ENCODE measurements at places on chromosomes 13 and 19.

- DNase-seq: no peak
Observed at GRCh38 chr13:98133946-98134345, 8.9 kb upstream of the FARP1 start.

- DNase-seq: no peak
Observed at GRCh38 chr13:98523455-98524102, 53.3 kb downstream of the STK24 start.

DNA sequence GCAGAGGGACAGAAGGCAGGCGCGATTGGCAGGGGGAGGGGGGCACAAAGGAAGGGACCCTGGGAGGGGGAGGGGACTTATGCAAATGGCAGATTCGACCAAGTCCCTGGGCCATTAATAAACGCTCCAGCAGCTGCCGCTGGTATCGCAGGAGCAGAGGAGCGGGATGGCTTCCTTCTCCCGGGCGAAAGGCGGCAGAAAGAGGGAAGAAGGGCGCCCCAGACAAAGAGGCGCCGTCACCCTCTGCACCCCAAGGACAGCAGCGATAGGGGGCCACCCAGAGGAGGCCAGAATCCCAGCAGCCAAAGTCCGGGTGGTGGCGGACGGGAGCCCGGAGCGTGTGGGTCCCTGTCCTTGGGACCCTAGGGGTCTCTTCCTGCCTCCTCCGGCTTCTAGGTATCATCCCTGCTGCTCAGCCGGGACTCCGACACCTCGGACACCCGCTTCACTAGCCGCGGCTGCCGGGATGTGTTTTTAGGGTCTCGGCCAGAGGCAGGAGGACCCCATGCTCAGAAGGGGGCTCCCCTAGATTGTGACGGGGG lies 1.9 kb downstream of the PTPRS start:
- DNase-seq: no peak

- no peak for DNase-seq
Observed at GRCh38 chr19:47321630-47322029, 10.3 kb upstream of the C5AR2 start.

- no peak for DNase-seq
Observed at GRCh38 chr19:28577666-28578065, 635.3 kb downstream of the UQCRFS1 start.

DNA sequence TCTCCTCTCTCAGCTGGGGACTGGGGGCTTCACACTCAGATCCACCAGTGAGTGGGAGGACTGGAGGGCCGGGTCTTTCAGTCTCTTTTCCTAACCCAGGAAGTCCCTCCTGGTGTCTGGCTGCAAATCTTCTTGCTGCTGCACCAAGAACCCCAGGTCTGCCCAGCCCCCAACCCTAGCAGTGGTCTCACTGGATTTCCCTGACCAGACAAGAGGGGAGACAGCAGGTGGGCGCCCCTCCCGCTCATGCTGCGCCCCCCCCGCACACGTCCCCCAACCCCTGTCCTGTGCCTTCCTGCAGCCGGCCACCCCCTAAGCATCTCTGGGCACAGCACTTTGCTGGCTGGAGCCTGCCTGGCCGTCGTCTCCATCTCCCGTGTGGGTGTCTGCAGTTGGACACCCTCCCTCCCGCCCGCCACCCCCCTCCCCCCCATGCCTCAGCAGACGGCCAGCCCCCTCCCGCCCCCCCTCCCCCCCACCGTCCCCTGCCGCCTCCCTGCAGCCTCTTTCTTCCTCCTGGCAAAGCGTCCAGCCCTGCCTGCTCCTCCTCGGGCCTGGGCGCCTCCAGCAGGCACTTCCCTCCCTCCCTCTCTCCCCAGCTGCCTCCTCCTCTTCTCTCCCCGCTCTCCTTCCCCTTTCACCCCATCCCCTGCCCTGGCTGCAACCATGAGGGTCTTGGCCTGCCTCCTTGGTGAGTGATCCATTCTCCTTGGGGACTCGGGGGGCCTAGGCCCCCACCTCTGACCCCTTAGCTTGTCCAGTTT lies at the start of gene SSC5D:
Gene SSC5D, plus strand, starts transcription at position 513 of the 764 bp plus-strand sequence. Its CDS starts 154 bp downstream, at position 667.
- DNase-seq: no peak

- no peak for DNase-seq
Observed at GRCh38 chr13:19767966-19768365, 14.8 kb downstream of the PSPC1 start.

DNA sequence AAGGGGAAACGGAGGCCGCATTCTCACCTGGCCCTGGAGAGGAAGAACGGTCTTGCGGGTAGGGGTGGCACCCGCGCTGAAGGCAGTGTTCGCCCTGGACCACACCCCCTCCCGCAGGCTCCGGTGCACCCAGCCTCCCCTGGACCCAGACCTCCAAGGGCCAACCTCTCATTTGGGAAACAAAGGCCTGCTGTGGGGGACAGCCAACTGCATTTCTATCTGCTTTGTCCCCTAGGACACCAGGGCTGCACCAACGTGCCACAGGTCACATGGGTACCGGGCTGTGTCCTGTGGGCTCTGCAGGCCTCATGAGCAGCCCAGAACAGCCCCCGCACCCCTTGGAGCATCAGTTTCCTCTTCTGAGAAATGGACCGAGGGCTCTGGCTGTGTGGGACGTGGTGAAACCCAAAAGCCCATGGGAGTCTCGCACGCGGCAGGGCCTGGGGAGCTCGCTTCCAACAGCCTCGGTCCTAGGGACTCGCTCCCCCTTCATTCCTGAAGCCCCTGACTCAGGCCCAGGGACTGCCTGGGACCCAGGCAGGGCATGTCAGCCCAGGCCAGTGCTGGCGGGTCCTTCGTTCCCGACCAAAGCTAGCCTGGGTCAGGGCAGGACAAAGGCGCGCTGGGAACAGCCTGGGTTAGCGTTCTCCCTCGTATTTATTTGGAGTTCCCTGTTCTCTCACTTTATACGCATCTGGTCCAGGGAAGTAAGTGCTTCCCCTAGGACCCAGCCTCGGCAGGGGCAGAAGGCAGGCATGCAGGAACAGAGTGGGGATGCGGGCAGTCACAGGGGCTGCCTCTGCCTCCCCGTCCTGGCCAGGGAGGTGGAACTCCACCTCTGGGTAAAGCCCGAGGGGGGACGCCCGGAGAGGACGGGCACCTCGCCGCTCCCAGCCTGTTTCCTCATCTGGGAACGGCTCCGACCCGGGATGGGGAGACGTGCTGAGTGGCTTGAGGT lies 4.6 kb downstream of the TCF3 start:
- no peak for DNase-seq

Measured in activated T-cell treated with anti-CD3 and anti-CD28 coated beads for 4 hours (primary cell).